Melanocyte of skin (primary cell): ENCODE measurements at places on chromosomes 16 and 17. TPM values are rescaled to one million over a fixed set of nuclear protein-coding genes. Genes with fewer than 3 reads are reported as not detected.

The PIMREG gene
- 17.8 and 23.4 TPM in 2 replicates for total RNA-seq

The MAPT gene
- total RNA-seq = 3.6 and 10.3 TPM in 2 replicates

The CDIP1 gene
- total RNA-seq = 14.1 and 18.9 TPM in 2 replicates

The ABCA9 gene
- 2.4 and 6.2 TPM in 2 replicates for total RNA-seq

The FBF1 gene
- total RNA-seq = 12.7 and 13.0 TPM in 2 replicates

The SLC47A2 gene
- total RNA-seq = not detected in 2 replicates

The PYY gene
- not detected in 2 replicates for total RNA-seq

The SRCIN1 gene
- under 0.01 and 0.36 TPM in 2 replicates for total RNA-seq

The HBA2 gene
- total RNA-seq = not detected in 2 replicates

The ERN1 gene
- 5.0 and 5.6 TPM in 2 replicates for total RNA-seq

The PRSS36 gene
- total RNA-seq = 0.36 and 0.69 TPM in 2 replicates

The CBFA2T3 gene
- not detected in 2 replicates for total RNA-seq

The KRT12 gene
- 0.34 TPM in 1 of 2 replicates, not detected in the other for total RNA-seq

The SLFN14 gene
- not detected in 2 replicates for total RNA-seq

The SLC13A2 gene
- total RNA-seq = not detected in 2 replicates

The CHAD gene
- total RNA-seq = not detected in 2 replicates

The RPL38 gene
- 372 and 1,460 TPM in 2 replicates for total RNA-seq

The CHMP6 gene
- 16.5 and 24.6 TPM in 2 replicates for total RNA-seq

The TRIM47 gene
- 26.3 and 28.2 TPM in 2 replicates for total RNA-seq

The EVI2A gene
- 10.0 and 16.5 TPM in 2 replicates for total RNA-seq

The CCL1 gene
- not detected in 2 replicates for total RNA-seq

The PPP1R1B gene
- total RNA-seq = not detected in 2 replicates

The EPN3 gene
- not detected in 2 replicates for total RNA-seq

The ORMDL3 gene
- total RNA-seq = 28.7 and 35.8 TPM in 2 replicates

The TP53TG3C gene
- 1.4 TPM in 1 of 2 replicates, not detected in the other for total RNA-seq

The CD300H gene
- total RNA-seq = not detected in 2 replicates

The ABCA6 gene
- 0.33 and 1.9 TPM in 2 replicates for total RNA-seq

The BCAR1 gene
- 37.8 and 52.3 TPM in 2 replicates for total RNA-seq

The MEOX1 gene
- total RNA-seq = not detected in 2 replicates

The CES4A gene
- 0.69 and 1.5 TPM in 2 replicates for total RNA-seq

The MC1R gene
- total RNA-seq = 8.3 and 30.2 TPM in 2 replicates

The SEC14L5 gene
- total RNA-seq = not detected in 2 replicates

The TVP23A gene
- total RNA-seq = under 0.01 TPM in 1 of 2 replicates, not detected in the other

The TIMM22 gene
- total RNA-seq = 17.0 and 20.8 TPM in 2 replicates

The GPR179 gene
- total RNA-seq = not detected in 2 replicates

The UBB gene
- total RNA-seq = 2,053 and 2,345 TPM in 2 replicates

The PABPN1L gene
- total RNA-seq = not detected in 2 replicates

The SYCE1L gene
- not detected in 2 replicates for total RNA-seq

The NOB1 gene
- total RNA-seq = 20.6 and 35.6 TPM in 2 replicates

The SYT17 gene
- total RNA-seq = not detected in 2 replicates

The SCN4A gene
- total RNA-seq = not detected in 2 replicates

The USP43 gene
- 0.93 and 1.3 TPM in 2 replicates for total RNA-seq

The GAN gene
- total RNA-seq = 6.7 and 9.9 TPM in 2 replicates

The CETP gene
- not detected in 2 replicates for total RNA-seq

The RNF157 gene
- 9.0 and 27.6 TPM in 2 replicates for total RNA-seq

The HOXB3 gene
- total RNA-seq = 2.3 and 4.0 TPM in 2 replicates

The VAT1L gene
- not detected in 2 replicates for total RNA-seq

The HSF5 gene
- not detected in 2 replicates for total RNA-seq

The ASGR1 gene
- total RNA-seq = 0.33 and 1.2 TPM in 2 replicates
